NCI-H2029 (cell line): ENCODE measurements at places on chromosomes 16 and 17.

DNA sequence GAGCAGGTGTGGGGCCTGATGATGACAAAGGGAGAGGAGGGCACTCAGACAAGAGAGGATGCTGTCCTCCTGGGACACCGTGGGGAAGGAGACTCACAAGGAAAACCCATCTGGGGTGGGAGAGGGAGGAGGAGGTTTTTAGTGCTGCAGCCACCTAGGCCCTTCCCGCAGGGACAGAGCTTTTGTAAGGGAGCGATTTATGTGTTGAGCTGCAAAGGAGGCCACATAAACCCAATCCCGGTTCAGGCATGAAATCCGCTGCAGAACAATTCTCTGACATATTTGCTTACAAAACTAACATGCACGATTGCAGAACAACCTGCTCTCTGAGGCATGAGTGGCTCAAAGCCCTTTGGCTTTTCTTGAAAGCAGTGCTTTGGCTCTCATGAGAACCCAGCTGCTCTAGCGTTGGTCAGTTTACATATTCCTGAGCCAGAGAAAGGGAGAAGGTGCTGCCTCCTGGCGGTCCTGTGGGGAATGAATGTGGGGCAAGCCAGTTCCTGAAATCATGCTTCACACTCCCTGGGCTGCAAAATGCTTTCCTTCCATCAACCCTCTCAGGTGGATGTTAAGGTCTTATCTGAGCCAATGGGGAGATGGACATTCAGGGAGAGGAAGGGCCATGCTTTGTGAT is 122.4 kb upstream of the NLRP1 start:
- peak; percentile 3 for DNase-seq

DNA sequence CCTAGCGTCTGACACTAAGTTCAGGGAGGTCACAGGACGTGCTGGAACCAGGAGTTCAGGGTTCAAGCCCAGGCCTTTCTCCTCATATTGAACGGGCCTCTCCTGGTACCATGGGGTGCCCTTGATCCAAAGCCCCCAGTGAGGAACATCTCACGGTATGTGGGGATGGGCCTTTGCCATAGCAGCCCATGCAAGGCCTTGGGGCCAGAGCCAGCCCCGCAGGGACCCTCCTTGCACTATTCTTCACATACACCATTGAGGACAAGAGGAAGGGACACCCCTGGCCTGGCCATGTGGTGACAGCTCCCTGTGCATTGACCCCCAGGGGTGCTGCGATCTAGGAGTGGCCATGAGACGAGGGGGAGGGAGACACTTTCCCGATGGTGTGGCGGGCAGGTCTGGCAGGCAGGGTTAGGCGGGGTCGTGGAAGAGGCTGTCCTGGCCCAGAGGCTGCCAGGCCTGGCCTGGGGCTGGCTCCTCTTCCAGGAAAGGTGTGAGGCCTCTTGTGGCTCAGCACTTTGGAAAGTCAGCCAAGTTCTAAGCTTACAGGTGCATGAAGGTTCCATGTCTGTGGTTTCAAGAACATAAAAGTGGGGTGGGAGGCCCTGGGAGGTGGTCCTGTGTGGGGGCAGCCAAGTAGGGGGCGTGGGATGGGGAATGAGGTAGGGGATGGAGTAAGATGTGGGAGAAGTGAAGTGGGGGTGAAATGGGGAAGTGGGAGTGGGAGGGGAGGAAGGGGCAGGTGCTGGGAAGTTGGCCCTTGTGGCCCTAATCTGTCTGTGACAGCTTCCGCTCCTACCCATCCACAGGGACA is 88.7 kb upstream of the CBX4 start:
- no peak for DNase-seq

- no peak for DNase-seq
These were observed 2.5 kb downstream of the KRT32 start for GRCh38 chr17:41464682-41465081.

GRCh38 chr16:25783226-25783625 is 91.5 kb downstream of the HS3ST4 start:
- DNase-seq = no peak

DNA sequence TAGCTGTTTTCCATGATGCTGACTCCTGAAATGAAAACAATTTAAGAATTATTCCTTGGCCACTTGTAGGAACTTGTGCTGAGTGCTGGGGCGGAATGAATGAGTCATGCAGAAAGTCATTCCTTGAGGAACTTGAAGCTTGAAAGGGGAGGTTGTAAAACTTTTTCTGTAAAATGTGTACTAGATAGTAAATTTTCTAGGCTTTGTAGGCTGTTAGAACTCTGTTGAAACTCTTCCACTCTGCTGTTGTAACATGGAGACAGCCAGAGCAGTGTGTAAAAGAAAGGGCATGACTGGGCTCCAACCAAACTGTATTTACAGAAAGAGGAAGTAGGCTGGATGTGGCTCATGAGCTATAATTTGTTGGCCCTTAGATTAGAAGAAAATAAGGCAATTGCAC is 46.1 kb downstream of the ABCA8 start:
- DNase-seq = no peak

DNA sequence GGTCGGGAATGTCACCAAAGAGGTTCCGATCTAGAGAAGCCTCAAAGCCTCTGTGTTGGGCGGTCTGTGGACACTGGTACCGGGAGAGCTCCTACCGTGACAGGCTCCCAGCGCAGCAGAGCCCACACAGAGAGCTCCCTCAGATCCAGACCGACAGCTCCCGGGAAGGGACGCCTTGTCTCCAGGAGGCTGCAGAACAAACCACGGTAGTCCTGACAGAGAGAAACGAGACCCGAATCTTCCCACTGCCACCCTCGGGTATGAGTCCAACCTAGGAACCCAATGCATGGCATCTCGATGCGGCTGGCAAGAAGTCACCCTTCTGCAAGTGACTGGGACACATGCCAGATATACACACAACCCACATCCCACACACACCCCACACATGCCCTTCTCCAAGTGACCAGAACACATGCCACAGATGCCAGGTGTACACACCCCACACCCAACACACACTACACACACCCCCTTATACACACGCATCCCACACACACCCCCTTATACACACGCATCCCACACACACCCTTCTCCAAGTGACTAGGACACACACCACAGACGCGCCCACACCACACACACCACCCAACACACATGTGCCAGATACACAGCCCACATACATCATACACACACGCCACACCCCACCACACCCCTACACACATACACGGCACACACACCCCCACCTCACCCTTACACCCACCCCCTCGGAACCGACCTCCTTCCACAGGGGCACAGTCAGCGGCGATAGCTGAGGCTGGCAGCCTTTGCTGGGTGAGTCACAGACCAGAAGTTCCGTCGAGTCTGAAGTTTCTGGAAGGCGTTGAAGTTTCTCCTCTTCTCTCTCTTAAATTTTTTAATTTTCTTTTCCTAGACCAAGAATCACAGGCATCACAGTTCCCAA is 15.9 kb upstream of the CYTH1 start:
- DNase-seq = no peak

DNA sequence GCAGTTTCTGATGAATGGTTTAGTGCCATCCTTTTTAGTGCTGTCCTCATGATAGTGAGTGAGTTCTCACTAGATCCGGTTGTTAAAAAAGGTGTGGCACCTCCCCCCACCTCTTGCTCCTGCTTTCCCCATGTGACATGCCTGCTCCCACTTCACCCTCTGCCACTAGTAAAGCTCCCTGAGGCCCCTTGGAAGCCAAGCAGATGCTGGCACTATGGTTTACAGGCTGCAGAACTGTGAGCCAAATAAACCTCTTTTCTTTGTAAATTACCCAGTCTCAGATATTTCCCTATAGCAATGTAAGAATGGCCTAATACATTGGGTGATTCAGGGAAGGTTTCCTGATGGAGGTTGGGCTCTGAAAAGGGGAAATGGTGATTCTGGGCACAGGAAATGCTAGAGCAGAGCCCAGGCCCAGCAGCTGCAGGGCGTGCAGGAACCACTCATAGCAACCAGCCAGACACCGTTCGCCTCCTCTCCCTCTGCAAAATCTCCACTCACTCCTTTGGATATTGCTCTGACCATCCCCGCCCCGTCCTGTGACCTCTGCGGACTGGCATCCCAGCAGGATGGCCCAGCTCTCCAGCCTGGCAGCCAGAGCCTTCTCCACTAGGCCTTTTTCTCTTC is 2.6 kb upstream of the ADORA2B start:
- DNase-seq = no peak

- DNase-seq = no peak
These were observed 242.0 kb downstream of the HAPSTR1 start for GRCh38 chr16:9333469-9333868.

- no peak for DNase-seq
These were observed 157.5 kb downstream of the HS3ST2 start for GRCh38 chr16:22971346-22971924.

DNA sequence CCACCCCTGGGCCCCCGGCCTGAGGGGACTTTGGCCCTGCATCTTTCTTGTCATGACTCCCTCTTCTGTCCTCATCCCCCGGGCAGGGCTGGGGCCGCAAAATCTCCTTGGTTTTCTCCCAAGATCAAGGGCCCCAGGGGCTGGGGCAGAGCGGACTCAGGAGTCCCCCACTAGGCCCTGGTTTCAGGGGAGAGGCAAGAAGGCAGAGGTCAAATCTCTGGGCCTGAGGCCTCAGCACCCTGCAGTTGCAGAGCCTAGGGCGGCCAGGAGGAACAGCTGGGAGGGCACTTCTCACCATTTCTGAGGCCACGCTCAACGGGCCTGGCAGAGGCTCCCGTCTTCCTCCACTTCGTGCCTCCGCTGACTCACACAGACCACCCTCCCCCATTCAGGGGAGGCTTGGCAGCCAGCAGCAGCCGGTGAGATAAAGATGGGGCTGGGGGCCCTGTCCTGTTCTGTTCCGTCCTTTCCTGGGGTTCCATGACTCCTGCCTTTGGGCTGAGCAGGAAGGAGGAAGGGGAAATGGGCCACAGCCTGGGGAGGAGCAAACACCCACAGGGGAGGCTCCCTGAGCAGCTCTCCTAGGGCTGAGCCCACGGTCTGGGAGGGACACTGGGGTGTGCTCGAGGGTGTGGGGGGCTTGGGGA is 12.4 kb downstream of the ZSCAN10 start:
- DNase-seq = no peak

GRCh38 chr16:2715064-2715463 is 5.0 kb downstream of the PRSS27 start:
- no peak for DNase-seq

- DNase-seq = no peak
These were observed 56.7 kb downstream of the GRB7 start for GRCh38 chr17:39794249-39794970.

DNA sequence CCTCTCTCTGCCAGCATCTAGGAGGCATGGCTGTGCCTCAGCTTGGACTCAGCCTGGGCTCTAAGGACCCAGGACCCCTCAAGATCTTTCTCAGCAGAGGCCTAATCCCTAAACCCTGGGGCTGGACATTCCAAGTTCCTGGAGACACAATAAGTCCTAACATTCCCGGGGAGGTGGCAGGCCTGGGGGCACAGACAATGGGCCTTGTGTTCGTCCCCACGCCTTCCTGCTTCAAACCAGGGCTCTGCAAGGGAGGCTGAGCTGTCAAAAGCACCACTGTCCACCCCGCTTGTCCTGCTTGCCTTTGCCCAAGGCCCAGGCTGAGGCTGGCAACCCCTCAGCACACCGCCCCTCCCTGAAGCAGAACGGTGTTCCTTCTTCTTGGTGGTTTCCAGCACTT is 13.7 kb downstream of the SDK2 start:
- no peak for DNase-seq

DNA sequence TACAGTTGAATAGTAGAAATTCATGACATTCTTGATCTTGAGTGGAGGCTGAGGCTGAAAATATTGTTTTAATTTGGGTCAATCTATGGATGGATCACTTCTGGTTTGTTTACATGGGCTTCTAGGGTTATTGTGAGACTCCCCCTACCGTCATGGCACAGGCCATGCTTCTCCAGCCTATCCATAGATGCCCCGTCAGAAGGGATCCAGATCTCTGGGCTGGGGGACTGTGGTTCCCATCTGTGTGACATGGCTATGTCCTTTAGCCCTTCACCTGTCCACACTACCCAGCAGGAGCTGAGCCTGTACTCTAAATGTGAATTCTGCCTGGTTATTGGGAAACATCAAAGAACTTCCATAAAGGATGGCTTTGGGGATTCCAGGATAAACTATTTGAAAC is 160.4 kb downstream of the ABCC12 start:
- DNase-seq = no peak

GRCh38 chr17:58679263-58680037 is 12.4 kb downstream of the TEX14 start:
- DNase-seq = no peak

GRCh38 chr17:79164913-79165695 is 90.5 kb downstream of the ENGASE start:
- no peak for DNase-seq

DNA sequence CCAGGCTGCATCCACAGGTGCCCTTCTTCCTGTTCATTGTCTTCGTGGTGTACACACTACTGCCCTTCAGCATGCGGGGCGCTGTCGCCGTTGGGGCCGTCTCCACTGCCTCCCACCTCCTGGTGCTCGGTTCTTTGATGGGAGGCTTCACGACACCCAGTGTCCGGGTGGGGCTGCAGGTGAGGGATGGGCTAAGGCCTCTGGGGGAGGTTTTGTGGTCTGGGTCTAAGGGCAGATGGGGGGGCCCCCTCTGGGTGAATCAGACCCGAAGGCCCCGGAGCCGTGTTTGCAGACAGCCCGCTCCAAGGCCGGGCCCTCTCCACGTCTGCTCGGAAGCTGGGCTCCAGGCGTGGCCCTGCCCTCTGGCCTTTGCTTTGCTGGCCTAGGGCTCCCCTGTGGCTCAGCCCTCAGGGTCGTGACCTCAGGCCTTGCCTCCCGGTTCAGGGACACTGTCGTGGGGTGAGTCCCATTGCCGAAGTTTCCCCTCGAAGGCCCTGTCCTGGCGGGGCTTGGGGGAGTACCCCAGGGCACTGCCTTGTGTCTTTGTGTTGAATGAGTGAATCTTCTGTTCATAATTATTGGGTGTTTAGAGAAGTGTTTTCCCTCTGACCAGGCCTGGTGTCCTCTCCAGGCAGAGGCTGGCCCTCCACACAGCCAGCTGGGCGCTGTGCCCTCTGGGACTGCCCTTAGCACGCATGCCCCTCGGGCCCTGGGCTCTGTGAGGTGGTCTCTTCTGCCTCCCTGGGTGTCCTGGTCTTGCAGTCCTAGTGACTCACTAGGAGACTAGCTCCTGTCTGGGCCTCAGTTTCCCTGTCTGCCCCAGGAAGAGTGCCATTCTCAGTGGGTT is 25.6 kb downstream of the ADCY7 start:
- no peak for DNase-seq

DNA sequence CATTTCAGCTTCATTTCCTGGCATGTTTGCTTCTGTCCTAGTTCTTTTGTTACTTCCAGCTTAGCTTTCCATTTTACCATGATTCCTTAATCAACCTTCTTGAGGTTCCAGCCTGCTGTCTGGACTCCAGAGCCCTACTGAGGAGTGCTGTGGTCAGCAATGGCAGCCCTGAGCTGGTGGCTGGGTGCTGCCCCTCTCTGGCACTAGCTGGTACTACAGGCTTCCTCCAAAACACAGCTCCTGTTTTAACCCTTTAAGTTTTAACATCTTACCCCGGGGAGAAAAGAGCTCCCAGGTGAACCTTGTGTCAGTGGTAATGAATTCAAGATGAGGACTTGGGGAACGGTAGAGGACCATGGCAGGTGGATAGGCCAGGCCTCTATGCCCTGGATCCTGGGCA is 395.5 kb downstream of the TMEM114 start:
- DNase-seq = no peak

- no peak for DNase-seq
These were observed 2.3 kb downstream of the PIEZO1 start for GRCh38 chr16:88782454-88783390.

- no peak for DNase-seq
These were observed 8.5 kb downstream of the CMTM4 start for GRCh38 chr16:66687906-66688625.
